ENCODE measurements at places on chromosomes 4 and X.

GRCh38 chr4:54189140-54189539, 40.0 kb upstream of the PDGFRA start:
- DNase-seq: no peak

DNA sequence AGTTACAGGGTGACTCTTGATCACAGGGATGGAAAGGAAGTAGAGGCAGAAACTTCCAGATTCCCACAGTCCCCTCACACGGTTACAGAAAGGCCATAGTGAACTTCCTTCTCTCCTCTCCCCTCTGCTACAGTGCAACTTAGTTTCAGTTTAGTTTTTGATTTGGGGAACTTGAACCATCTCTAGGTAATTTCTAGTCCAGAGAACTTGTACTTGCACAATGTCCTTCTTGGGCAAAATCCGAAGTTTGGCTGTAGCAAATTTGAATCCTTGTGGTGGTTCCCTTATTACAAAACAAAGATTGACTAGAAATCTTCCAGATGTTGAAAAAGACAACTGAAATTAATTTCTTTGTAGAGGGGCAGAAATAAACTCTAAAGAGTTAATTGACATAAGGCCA, 1.2 kb upstream of the BLTP1 start:
- no peak for DNase-seq

GRCh38 chrX:75156531-75156945, 455 bp upstream of the ABCB7 start:
- DNase-seq: no peak

DNA sequence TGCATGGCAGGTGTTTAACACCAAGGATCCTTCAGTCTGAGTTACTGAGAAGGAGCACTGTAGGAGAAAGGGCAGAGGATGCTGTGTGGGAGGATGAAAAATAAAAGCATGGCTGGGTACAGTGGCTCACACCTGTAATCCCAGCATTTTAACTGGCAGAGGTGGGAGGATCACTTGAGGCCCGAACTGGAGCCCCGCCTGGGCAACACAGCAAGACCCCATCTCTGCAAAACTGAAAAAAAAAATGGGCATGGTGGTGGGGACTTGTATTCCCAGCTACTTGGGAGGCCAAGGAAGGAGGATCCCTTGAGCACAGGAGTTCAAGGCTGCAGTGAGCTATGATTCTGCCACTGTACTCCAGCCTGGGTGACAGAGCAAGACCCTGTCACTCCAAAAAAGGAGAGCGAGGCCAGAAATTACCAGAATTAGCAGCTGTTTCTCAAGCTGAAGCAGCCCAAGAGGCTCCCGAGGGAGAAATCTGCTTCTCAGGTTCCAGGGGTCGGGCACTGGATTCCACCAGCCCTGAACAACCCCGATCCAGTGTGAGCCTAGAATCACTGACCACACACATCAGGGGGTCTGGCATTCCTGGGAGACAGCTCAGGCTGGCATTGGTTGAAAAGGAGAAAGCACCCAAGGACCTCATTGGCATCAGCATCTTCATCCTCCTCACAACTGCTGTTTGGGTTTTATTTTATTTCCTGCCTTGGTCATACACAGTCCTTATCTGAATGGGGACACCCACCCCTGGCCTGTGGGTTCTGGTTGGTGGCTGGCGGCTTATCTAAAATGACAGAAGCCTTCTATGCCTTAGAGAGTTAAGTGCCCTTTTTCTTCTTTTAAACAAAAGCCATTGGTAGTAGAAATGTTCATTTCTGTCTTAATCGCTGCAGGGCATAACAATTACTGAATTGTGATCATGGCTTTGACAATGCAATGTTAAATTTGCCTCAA, 66.3 kb upstream of the TRIM2 start:
- no peak for DNase-seq

- DNase-seq: no peak
These were observed 836 bp upstream of the LNX1 start for GRCh38 chr4:53592122-53592521.

- DNase-seq: no peak
These were observed 240.2 kb upstream of the F9 start for GRCh38 chrX:139290310-139290709.

DNA sequence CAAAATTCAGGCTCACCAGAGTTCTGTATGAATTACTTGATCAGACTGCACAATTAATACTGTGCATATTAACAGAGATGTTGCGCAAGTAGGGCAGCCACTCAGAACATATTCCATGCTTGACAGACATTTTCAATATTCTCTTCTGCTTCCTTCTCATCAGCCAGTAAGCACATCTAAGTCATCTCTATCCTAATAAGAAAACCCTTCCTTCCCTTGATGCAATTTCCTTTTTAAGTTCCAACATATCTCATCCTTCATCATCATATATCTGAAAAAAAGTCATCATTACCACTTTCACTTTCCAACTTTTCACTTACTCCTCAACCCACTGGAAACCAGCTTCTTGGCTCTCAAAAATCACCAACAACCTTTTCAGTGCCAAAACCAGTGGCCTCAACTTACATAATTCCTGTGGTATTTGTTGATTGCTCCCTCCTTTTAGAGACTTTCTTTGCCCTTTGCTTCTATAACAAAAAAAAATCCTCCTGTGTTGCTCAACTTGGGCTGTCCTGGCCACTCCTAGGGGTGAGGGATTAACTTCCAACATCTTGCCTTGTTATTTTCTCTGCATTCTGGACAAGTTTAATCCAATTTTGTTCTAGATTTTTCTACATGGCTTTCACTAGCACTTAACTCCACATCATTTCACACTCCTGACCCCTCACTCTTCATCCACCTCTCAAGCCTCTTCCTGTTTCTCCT, 14.1 kb downstream of the MBNL3 start:
- DNase-seq: no peak

GRCh38 chr4:55183926-55184599, 58.7 kb upstream of the KDR start:
- DNase-seq: no peak

- DNase-seq: no peak
These were observed 36.3 kb upstream of the GRPR start for GRCh38 chrX:16087076-16087475.

GRCh38 chr4:24510091-24510490, 74.3 kb downstream of the DHX15 start:
- DNase-seq: no peak

DNA sequence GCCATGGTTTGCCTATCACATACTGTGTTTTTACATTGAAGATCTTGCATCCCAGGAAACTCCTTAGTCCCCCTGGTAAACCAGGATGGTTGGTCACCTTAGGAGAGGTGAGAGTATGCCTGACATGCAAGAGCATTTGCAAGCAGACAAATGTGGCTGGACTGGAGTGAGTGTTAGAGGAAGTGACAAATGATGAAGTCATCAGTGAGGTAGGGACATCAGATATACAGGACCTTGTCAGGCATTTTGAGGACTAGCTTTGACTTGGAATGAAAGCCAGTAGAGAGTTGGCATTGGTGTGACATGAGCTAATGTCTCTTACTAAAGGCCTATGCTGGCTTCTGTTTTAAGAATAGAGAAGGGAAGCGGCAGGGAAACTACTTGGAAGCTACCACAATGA, 124.9 kb downstream of the FRMPD4 start:
- no peak for DNase-seq

DNA sequence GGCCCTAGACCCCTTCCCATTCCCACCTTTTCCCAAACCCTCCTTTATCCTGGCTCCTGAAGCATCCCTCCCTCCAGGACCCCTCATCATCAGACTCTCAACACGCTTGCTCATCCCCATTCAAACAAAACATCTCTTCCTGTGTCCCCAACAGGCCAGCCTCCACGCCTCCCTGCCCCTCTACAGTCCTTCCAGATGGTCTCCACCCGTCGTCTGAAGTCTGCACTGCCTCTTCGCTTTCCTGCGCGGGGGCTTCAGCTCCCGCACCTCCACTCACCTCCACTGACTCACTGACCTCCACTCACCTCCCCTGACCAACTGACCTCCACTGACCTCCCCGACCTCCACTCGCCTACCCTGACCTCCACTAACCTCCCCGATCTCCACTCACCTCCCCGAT, 39.8 kb downstream of the JAKMIP1 start:
- DNase-seq: no peak

DNA sequence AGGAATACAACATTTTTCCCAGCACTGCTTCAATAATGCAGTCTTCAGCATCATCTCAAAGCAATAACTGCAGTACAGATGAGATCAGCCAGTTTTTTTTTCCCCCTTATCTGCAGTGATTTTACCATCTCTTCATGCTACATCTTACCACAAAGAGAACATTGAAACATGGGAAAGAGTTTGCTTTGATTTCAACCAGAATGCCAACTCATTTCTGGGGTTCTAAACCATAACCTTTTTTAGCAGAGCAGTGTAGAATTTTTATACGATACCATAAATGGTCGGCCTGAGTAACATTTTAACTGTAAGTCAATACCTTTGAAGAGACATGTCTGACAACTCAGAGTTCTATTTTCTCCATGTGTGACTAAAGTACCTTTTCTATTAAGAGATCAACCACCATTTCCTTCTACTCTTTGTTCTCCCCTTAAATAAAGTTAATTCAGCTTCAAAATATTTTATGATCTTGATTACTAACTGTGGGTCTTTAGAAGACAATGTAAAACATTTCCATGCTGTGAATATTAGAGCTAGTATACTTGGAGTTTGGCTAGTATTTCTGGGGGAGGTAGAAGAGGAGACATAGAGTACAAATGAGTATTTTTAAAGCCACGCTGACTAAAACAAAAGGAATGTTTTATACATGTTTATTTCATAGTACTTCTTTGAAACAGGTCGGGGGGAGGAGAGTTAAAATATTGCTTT, 69.1 kb downstream of the TET2 start:
- DNase-seq: no peak

DNA sequence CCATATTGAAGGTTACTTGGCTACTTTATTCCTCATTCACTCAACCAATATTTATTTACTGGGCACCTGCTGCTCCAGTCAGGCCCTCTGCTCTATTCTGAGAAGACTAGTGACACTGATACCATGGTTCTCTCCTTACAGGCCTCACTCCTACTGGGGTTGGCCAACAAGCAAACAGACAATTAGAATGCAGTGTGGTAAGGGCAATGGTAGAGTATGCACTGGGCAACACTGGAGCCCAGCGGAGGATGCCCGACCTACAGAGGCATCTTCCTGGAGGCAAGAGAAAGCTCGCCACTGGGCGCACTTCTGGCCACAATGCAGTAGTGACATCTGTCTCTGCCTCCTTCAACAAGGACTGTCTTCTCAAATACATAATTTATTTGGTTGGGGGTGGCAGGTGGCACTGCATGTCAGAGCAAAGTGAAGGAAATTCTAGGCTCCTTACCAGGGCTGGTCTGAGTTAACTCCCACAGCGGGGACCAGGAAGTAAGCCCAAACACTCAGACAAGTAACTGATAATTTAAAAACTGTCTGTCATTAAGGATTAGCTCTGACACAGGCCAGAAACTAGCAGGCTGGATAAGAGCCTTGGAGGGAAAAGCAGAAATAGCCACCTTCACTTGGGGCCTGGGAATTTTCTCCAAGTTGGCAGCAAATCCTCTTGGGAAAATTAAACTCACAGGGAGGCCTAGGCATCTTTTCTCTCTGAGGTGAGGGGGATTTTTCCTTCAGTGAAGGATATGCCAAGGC, 150.7 kb upstream of the EOLA2 start:
- no peak for DNase-seq

DNA sequence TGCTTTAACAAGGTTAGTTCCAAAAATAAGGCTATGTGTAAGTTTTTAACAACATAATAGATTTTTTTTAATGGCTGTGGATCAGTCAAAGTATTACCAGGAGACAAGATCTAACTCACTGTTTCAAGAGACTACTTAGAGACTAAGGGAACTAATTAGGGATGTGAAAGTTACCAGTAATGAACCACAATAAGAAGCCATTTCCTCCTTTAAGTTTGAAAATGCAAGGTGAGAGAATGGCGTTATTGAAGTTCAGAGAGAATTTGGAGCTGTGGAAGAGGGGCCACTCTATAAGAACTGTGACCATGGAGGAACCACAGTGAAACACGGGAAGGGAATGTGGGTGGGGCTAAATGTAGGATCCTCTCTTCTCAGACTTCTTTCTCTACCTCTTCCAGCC, 624.2 kb downstream of the GLUD2 start:
- DNase-seq: no peak

GRCh38 chr4:173499658-173500535, 30.1 kb downstream of the HAND2 start:
- DNase-seq: no peak

DNA sequence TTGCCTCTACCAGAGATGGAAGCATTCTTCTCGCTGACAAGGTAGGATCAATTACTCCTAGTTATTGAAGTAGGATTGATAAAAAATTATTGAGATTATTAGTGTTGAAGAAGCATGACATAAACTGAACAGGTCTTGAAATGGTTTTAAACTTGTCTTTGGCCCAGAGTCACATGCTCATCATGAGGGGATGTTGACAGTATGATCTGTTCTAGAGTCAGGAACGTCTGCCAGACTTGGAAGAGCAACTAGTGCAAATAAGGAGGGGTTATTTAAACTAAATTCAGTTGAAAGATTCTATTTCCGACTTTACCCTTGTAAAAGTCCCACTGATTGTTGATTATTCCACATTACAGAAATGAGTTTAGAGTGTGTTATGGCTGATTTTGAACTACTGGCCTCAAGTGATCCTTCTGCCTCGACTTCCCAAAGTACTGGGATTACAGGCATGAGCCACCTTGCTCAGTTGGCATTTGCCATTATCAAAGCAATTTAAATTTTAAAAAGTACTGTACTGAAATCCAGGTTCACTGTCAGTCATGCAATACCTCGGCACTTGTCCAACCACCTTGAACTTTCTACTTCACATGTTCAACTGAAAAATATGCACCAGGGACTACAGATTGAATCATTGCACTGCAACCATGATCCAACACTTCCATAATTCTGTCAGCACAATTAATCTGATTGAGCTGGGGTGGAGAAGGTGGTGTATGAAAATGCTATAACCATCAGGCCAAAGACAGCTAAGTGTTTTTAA, 19.7 kb downstream of the FABP2 start:
- no peak for DNase-seq

DNA sequence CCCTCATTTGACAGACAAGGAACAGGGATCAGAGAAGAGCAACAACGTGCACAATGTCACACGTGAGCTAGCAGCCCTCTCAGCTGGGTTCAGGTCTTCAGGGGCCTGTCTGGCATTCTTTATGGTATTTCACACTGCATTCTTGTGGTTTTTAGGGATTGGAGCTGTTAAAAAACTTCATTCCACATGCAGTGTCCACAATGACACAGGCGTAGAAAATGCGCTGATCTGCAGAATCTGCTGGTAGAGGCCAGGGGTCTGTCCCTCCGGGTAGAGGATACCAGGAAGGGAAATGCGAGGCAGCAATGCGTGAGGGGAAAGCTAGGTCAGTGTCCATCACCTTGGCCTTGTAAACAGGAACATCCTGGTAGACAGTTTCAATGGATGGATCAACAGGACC, 36.6 kb downstream of the MAP7D3 start:
- no peak for DNase-seq
